CD8-positive, alpha-beta memory T cell (primary cell): ENCODE measurements at places on chromosomes 7 and 10. TPM values are rescaled to one million over a fixed set of nuclear protein-coding genes. Genes with fewer than 3 reads are reported as not detected.

CYP2E1 gene
- 0.28 TPM for total RNA-seq

ADIRF gene
- total RNA-seq, result not detected

SLC26A5 gene
- not detected for total RNA-seq

TMEM26 gene
- total RNA-seq, result not detected

IDI2 gene
- not detected for total RNA-seq

MINDY4 gene
- total RNA-seq, result 2.6 TPM

STAG3 gene
- 5.1 TPM for total RNA-seq

SCART1 gene
- 1.5 TPM for total RNA-seq

SEC31B gene
- total RNA-seq, result 15.8 TPM

KCND2 gene
- total RNA-seq, result not detected

NACAD gene
- 1.3 TPM for total RNA-seq

VAX1 gene
- total RNA-seq, result not detected

SLC16A9 gene
- total RNA-seq, result 0.27 TPM

NKX1-2 gene
- not detected for total RNA-seq

FXYD4 gene
- total RNA-seq, result not detected

TBX20 gene
- not detected for total RNA-seq

PRKG1 gene
- not detected for total RNA-seq

TDRD1 gene
- total RNA-seq, result 0.16 TPM

TCF7L2 gene
- 0.81 TPM for total RNA-seq

ADAM22 gene
- total RNA-seq, result 4.3 TPM

LIPF gene
- not detected for total RNA-seq

TMEM176B gene
- 0.27 TPM for total RNA-seq

UTF1 gene
- not detected for total RNA-seq

GPR15LG gene
- not detected for total RNA-seq

CPA2 gene
- total RNA-seq, result not detected

CC2D2B gene
- not detected for total RNA-seq

MRLN gene
- not detected for total RNA-seq
